Renal cortical epithelial cell (primary cell): ENCODE measurements at places on chromosomes 1 and 21. TPM values are rescaled to one million over a fixed set of nuclear protein-coding genes. Genes with fewer than 3 reads are reported as not detected.

FASLG gene
- total RNA-seq: not detected in 2 replicates

NR1I3 gene
- not detected in 2 replicates for total RNA-seq

ZNF326 gene
- 4.0 and 20.5 TPM in 2 replicates for total RNA-seq

SPATA17 gene
- total RNA-seq: 3.8 and 4.2 TPM in 2 replicates

UCK2 gene
- 62.4 and 96.9 TPM in 2 replicates for total RNA-seq

ST6GALNAC5 gene
- total RNA-seq: 0.80 and 19.1 TPM in 2 replicates

RCSD1 gene
- 0.05 TPM in 1 of 2 replicates, not detected in the other for total RNA-seq

ITLN2 gene
- total RNA-seq: not detected in 2 replicates

PPP1R8 gene
- total RNA-seq: 47.1 and 61.7 TPM in 2 replicates

FMO3 gene
- total RNA-seq: 0.05 TPM in 1 of 2 replicates, not detected in the other

ZNF648 gene
- total RNA-seq: not detected in 2 replicates

CACHD1 gene
- 3.3 and 5.9 TPM in 2 replicates for total RNA-seq

CLCA1 gene
- not detected in 2 replicates for total RNA-seq

GPR161 gene
- 10.4 and 20.0 TPM in 2 replicates for total RNA-seq

TRIM17 gene
- 0.69 and 1.5 TPM in 2 replicates for total RNA-seq

LCE1A gene
- total RNA-seq: not detected in 2 replicates

MIXL1 gene
- total RNA-seq: not detected in 2 replicates

KRTAP19-6 gene
- not detected in 2 replicates for total RNA-seq

AMY1C gene
- not detected in 2 replicates for total RNA-seq

CTSE gene
- total RNA-seq: 0.10 and 6.4 TPM in 2 replicates

OTUD7B gene
- total RNA-seq: 11.3 and 29.5 TPM in 2 replicates

SPRR2E gene
- total RNA-seq: not detected in 2 replicates

COL24A1 gene
- under 0.01 and 0.20 TPM in 2 replicates for total RNA-seq
